ENCODE measurements at places on chromosomes 4 and X.

DNA sequence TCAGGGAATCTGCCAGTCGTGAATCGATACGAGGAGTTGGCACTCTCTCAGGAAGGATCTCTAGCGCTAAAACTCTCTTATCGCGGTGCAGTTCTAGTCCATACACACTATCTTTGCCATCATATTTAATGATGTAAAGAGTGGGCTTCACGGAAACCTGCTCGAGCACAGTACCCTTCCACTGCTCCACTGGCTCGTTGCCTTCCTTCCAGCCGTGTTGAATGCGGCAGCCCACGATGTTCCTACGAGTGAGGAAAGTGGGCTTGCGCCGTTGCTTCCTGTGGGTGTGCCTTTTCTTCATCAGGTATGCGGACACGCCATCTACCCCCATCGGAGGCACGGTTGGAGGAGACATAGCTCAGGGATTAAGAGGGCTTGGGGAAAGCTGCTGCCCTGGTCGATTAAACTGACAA lies 661 bp downstream of the SPIN4 start:
- DNase-seq, result no peak

DNA sequence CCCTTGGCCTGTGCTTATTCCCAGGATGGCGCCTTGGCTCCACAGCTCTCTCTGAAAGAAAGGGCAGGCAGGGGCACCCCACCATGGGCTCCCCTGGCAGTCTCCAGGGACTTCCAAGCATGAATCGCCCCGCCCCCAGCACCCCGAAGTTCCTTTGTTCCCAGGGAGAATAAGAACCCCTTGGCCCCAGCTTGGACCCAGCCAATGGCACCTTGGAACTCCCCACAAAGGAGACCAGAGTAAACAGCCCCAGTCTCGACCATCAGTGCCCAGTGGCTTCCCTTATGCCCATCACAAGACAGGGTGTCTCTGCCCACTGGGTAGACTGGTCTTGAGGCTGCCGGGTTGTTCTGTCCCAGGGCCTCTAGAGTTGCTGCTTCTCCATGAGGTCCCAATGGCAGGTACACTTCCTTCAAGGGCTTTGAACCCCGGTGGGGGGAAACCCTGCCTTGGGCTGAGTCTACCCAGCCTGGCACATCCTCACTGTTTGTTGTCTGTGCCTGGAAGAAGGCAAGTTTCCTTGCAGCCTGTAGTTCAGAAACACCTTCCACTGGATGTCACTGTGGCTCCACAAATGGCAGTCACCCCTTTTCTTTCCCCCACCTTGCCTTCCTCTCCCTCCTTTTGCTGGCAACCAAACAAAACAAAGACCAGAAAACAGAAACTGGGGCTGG lies 30.8 kb downstream of the NBDY start:
- no peak for DNase-seq

- DNase-seq, result no peak
Measured at GRCh38 chr4:80532674-80533333, 197.3 kb downstream of the CFAP299 start.

GRCh38 chr4:8281519-8282133 lies 12.1 kb downstream of the HTRA3 start:
- no peak for DNase-seq

- no peak for DNase-seq
Measured at GRCh38 chr4:76758290-76758882, 139.6 kb downstream of the SOWAHB start.

DNA sequence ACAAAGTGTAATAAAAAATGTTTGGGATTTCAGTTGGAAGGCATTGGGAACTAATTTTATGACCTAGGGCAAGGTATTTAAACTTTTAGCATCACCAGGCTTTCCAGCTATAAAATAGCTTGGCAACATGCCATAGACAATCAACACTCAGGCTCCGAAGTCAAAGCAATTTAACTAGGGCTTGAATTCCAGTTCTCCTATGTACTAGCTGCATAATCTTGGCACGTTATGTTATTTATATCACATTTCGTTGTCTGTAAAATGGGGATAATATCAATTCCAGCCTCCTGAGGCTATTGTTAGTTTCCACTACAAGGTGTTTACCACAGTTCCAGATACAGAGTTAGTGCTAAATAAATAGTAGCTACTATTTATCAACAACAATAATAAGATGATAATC lies 78.8 kb downstream of the DMD start:
- no peak for DNase-seq

DNA sequence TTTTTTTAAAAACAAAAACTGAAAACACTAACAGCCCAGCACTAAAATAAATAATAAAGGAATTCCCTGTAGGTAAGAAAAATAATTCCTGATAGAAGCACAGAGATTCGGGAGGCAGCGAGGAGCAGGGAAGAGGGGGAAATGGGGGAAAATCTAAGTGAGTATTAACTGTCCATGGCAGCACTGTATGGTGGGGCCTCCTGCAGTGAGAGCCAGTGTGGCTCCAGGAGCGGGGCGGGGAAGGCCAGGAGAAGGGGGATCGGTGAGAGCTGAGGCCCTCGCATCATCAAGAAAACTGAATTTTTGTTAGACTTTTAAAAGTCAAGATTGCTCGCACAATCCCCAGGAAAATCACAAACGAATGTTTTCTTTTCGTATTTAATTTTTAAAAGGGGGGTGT lies 14.1 kb downstream of the RNF212 start:
- DNase-seq, result no peak

GRCh38 chr4:153485860-153486259 lies 19.7 kb downstream of the TMEM131L start:
- no peak for DNase-seq

- DNase-seq, result no peak
Measured at GRCh38 chr4:185914583-185915199, 102.7 kb upstream of the SORBS2 start.

DNA sequence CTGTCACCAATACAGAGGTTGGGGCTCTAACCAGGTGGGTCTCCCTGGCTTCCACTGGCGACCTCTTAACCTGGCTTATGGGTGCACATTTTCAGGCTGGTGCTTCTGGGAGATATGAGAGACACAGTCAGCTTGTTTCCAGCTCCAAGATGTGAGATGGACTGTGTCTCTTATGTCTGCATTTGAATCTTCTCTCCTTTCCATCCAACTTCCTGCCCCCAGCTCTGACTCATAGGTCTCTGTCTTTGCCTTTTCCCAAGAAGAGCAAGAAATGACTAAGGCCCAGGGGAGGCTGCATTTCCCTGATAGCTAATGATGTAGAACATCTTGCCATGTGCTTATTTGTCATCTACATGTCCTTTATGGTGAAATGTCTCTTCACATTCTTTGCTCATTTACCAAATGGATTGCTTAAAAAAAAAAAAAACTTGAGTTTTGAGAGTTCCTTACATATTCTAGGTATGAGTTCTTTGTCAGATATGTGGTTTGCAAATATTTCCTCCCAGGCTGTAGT lies 3.2 kb upstream of the UXT start:
- DNase-seq, result no peak

DNA sequence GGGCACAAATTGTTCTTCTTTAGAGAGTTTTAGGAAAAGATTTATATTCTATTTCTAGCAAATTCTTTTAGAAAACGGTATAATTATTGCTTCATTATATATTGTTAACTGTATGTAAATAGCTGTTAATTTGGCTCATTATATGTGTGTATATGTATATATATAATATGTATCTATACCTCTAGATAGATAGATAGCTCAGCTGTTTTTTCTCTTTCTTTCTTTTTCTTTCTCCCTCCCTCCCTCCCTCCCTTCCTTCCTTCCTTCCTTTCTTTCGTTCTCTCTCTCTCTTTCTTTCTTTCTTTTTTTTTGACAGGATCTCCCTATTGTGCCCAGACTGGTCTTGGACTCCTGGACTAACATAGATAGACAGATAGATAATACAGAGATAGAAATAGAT lies 1538.8 kb downstream of the PCDH7 start:
- no peak for DNase-seq

DNA sequence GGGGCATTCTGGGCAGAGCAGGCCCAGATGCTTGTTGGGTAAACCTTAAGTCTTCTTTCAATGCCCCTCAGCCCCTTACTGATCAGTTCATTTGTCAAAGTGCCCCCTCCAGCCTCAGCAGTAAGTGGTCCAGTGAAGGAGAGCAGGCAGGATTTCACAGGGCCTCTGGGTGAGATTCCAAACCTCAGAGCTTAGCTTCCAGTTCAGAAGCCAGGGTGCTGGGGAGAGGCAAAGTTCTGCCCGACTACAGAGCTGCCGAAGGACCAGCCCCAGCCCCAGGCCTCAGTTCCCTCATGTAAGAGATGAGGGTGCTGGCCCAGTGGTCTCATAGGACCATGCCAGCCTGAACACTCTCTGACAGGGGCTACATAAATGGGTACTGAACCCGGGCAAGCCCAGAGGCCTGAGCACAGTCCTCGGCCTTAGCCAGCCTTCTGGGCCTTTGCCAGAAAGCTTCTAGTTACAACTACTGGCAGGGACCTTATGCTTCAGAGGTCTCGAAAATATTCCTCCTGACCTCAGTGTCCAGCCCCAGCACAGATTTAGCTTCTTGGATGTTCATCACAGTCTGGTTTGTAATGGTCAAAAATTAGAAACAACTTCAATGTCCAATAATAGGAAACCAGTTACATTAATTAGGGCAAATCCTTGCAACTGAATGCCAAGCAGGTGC lies 851 bp upstream of the RIPPLY1 start:
- no peak for DNase-seq

DNA sequence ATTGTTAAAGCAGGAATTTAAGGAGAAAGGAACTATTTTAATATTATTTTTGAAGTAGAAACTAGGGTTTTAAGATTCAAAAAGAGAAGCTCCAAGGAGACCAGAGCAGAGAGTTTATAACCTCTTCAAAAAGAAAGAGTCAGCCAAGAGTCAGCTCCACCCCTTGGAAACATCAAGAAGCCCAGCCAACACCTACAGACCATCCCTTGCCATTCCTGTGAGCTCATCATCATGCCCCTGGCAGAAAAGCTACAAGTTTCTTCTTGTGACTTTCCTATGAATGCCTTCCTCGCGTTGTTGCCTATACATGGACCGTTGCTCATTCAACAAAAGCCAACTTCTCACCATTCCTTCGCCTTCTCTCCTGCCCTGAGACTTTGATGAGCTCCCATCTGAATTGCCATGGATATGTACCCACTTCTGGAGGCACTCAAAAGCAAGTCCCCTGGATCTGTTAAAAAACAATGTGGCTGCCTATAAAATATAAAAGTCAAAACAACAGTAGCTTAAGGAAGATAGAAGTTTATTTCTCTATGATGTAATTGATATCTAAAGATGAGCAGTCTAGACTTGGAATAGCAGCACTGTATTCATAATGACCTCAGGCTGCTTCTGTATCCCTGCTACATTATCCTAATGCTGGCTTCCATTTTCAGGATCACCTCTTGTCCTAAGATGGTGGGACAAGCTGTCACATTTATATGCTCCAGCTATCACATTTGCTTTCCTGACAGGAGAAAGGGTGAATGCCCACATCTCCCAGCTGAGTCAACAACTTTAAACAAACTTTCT lies 20.3 kb downstream of the PLRG1 start:
- DNase-seq, result no peak

DNA sequence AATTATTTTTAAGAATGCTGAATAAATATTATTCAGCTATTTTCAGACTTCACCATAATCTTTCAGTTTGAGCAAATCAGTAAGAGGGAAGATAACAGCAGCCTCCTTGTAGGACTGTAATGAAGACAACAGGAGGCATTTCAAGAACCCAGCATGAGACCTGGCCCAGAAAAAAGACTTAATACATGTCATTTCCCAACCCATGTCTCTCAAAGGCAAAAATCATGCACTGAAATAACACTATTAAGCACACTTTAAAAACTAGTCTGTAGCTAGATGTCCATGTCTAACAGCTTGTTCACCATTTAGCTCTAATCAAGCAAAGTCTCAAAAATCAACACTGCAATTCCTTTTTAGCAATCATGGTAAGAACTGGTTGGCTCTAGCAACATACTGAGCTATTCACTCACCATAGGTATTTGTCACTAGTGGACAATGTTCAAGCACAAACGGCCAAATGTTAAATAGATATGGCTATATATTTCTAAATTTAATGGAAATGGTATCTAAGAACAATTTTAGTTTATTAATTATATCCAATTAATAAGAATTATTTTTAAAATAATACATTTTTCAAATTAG lies 109.9 kb downstream of the WDFY3 start:
- no peak for DNase-seq

GRCh38 chr4:101086801-101087586 lies 260.3 kb downstream of the PPP3CA start:
- no peak for DNase-seq

- DNase-seq, result no peak
Measured at GRCh38 chr4:16814361-16814760, 84.1 kb downstream of the LDB2 start.

DNA sequence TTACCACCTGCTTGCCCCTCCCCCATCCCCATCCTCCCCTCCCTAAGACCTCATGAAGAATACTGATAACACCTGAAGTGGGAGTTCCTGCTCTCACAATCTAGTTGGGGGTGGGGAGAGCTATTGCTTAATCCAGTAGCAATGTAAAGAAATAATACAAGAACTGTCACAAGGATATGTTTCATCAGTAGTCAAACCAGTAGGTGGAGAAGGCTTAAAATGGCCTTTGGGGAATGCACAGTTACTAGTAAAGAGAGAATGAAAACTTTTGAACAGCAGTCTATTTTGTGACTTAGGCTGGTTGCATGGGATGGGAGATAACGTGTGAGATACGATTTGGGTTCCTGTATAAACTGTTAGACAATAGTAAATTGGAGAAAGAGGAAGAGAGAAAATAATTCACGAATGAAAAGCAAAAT lies 6.0 kb downstream of the GALNT7 start:
- no peak for DNase-seq

DNA sequence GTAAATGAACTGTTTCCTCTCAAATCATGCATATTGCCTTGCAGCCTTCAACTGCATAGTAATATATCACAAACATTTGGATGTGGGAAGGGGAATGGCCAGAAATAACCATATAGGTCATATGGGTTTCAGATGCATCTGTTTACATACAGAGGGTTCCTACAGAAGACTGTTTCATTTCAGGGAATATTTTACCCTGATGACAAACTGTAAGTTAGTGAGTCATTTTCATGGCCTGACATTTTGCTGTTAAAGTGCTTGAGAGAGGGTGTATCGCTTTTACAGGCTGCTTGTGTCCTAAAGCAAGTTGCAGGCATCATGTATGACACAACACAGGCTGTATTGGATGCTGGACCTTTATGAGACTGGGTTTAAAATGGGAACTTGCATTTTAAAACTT lies 25.5 kb upstream of the AMOT start:
- no peak for DNase-seq

DNA sequence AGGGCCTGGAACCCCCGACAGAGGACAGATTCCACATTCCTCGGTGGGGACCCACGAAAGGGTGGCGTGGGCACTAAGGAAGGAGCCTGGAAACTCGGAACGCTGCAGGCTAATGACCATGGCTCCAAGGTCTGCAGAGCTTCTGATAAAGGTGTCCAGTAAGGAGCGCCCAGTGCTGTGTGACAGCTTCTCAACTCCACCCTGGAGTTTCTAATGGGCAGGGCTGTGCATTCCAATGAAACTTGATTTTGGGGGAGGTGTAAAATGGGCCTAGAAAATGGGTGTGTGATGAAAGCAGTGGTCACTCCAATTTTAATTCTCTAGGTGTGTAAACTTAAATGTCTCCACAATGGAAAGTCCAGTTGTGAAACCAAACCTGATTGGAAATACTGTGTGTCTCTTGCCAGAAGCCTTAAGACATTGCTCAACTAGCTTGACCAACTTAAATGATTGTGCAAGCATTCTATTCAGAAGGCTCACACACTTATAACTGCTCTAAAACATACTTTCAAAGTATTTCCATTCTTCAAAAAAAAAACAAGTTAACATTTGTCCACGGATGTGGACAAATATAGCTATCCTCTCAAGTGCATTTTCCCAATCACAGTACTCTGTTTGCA lies 52.1 kb downstream of the XAGE2 start:
- DNase-seq, result no peak

GRCh38 chrX:72040506-72040905 lies 91.2 kb downstream of the RTL5 start:
- DNase-seq, result no peak
